ENCODE measurements at places on chromosomes 4 and X.
A peak's percentile ranks its signal among the peaks of the same experiment; 100 is the strongest.

DNA sequence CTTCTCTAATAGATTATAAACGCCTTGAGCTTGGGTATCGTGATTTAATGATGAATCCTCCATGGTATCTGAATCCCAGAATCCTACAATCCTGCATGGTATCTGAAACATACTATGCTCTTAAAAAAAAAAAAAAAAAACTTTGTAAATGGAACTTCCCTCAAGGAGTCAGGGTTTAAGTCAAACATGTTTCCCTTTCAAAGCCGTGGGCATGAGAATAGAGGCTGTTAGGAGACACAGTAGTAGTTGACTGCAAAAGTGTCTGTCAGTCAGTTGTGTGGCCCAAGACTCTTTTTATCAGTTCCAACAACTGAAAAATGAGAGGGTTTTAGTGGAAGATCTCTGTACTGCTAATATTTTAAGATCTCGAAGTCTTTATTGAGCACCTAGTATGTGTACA, 2.4 kb upstream of the HS3ST1 start:
- ATAC-seq: no peak

GRCh38 chrX:70253377-70254062, 6.5 kb downstream of the P2RY4 start:
- peak; percentile 86 for ATAC-seq

DNA sequence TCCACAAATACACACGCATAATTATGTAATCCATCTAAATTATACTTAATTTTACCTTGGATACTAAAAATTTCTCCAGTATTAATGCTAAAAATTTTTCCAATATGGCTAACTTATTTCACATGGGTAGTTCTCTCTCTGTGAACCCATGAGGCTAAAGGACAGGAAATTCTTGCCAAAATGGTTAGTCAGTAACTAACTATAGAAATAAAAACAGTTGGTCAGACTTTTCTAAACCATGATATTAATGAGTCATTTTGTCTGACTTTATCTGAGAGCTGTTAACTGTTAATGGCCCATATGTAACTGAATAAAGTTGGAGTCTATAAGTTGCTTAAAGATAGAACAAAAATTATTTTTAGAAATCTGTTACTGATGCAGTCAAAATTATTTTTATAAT, 549.4 kb downstream of the TLL1 start:
- ATAC-seq: no peak

DNA sequence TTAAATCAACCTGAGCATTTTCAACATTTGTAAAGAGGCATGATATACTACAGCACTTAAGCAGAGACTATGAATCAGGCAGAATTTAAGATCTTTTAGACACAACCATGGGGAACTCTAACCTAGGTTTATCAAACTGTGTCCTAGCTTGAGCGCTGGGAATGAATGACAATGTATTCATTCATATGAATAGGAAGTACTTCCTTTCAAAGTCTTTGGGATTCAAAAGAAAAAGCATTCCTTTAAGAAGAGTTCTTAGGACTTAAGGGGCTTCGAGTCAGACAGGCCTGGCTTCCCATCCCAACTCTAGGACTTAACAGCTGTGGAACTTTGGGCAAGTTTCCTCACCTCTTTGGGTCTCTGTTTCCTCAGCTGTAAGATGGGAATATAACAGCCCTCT, 104.6 kb downstream of the ANAPC4 start:
- no peak for ATAC-seq

GRCh38 chr4:168619266-168619631, 122.4 kb downstream of the PALLD start:
- ATAC-seq: no peak

DNA sequence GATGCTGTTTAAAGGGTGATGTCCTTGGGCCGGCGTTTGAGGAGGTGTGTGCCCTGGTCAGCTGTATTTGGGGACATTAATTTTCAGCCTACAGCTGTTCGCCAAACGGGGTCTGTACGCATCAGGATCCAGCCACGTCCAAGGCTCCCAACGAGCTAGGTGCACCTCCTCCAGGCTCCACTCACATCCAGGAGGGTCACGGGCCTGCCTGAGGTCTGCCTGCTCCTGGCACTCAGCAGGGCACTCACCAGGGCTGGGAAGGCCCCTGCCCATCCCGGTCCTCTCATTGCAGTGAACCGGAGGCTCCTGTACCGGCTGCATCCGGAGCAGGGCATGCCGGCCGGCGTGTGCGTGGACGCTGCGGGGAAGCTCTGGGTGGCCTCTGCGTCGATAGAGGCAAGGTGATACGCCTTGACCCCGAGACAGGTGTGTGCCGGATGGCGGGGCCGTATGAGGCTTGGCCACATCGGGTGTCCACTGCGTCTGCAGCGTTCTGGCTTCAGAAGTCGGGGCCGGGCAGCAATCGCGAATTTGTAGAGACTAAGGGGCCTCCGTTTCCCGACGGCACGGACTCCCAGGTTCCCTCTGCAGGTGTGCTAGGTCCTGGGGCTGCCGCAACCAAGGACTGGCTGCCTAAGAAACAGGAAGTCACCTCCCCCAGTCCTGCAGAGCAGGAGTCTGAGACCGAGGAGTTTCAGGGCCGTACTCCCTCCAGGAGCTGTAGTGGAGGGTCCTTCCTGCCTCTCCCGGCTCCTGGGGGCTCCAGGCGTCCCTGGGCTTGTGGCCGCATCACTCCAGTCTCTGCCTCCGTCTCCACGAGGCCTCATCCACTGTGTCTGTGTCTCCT, 27.5 kb upstream of the PLCXD1 start:
- ATAC-seq: no peak
